ENCODE measurements at places on chromosomes 5 and 9.

- DNase-seq, result no peak
Observed at GRCh38 chr5:6466975-6467567, 18.4 kb downstream of the UBE2QL1 start.

- DNase-seq, result no peak
Observed at GRCh38 chr5:63483338-63483737, 478.9 kb downstream of the HTR1A start.

DNA sequence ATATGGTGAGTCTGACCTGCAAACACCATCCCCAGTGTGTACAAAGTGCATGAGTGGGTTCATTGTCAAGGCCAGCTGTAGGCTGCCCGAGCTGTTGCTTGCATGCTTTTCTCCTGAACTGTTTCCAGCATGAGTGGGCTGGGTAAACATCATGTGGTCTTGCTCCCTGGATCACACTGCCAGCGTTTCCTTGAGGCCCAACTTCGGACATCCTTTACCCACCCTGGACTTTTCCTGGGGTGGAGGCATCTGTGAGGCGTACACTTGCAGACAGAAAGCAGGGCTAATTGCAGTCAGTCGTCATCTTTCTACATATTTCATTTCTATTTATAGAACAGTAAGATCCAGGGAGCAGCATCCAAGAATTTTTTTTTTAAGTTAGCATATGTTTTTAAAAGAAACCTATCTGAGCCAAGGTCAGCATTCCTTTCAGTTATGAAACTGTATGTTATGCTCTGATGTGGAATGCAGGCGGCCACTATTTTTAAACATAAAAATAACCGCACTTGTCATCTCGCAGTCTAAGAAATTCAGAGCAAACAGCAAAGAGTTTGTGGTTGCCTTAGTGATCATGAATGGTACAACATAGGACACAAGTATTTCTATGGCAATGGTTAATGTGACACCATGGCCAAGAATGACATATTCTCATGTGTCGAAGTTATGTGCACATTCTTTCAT is 106.5 kb upstream of the DMRT1 start:
- no peak for DNase-seq

GRCh38 chr5:140240987-140241706 is 61.8 kb downstream of the PFDN1 start:
- peak; percentile 69 for DNase-seq

GRCh38 chr5:8765886-8766285 is 780.0 kb downstream of the SEMA5A start:
- no peak for DNase-seq

DNA sequence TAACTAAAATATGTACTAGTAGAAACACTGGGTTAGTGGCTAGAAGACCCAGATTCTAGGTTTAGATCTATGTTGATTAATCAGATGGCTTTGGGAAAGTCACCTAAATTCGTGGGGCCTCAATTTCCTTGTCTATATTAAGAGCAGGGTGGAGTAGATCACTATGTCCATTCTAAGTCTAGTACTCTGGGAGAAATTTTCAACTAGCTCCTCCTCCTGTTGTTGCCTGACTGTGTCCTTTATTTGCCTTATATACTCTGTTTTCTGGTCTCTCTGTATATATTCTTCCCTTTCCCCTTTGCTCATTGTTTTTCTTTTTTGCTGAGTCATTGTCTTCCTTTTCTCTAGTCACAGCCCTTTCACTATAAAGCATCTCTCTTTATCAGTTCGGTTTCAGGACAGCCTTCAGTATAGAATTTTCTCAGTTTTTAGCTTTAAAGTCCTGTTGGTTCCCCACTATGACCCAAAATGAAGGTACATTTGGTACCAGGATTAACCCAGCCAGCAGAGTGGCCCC is 44.5 kb upstream of the CDH6 start:
- no peak for DNase-seq

DNA sequence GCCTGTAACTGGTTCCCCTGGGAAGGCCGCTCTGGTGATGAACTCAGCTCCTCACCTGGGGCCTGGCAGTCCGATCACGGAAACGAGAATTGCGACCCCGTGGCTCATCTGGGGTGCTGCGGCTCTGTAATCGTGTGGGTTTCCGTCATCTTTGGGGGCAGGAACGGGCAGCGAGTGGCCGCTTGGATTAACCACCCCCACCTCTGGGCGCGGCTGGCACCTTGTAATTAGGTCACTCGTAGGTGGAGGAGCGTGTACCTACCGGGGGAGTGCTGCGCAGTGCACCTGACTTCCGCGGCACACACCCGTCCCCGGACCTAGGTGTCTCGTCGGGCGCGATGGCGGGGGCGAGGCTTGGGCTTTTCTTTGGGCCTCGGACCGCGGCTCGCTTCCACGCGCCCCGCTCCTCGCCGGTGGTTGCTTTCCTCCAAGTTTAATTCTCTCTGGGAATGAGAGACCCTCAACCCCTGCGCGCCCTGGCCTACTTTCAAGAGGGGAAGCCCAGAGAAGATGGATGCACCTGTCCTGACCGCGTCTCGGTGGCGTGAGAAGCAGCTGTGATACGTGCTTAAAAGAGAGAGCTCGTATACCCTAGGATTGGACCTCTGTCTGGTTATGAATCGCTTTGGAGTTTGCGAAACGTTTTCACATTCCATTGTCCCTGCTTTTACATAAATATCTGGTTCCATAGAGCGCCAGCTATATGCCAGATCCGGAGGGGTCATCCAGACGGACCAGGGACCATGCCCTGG is 744 bp upstream of the PPP2CA start:
- DNase-seq, result no peak

- no peak for DNase-seq
Observed at GRCh38 chr9:78472111-78472510, 175.2 kb downstream of the PSAT1 start.

GRCh38 chr9:20309124-20309523 is 313.2 kb downstream of the MLLT3 start:
- DNase-seq, result no peak

GRCh38 chr5:67935908-67936566 is 279.5 kb upstream of the PIK3R1 start:
- DNase-seq, result no peak

DNA sequence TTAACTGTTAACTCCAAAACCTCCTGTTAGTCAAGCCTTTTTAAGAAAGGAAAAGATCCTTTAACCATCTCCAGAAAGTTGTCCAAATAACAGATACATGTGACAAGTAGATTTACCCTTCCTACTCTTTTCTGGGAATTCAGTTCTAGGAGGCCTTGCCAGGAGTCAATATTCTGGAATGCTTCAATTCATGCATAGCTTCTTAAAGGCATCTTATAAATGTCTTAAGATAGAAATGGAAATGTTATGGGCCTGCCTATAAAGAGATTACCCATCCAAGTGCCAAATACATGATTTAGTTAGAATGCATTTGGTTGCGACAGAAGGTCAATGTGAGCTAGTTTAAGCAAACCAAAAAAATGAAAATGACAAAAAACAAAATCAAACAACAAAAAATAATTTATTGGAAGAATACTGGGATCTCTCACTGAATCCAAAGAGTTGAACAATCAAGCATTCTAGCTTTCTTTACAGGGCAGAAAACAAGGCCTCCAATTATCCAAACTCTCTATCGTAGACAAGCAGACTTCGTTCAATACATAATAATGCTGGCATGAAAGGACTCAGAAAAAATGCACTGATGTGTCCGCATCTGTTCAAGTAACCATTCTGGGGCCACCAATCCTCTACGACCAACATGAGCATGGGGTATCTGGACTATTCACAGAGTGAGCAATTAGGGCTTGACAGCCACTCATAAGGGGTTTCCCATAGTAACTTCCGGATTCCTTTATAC is 188.6 kb downstream of the CTNND2 start:
- DNase-seq, result no peak

DNA sequence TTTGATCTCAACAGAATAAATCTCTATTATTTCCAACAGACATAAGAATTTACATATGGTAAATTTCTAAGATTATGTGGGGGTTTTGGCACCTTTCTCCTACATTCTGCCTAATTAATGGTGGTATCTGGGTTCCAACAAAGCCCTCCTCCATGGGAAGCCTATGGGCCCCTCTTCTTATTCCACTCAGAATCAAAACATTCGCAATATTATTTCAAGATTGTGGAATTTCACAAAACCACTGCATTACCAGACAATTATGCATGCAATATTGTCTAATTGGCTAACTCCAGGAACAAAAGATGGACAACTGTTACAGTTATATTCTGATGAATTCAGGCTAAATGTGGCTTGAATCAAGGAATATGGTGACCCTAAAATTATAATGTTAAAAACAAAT is 434.0 kb downstream of the NFIB start:
- no peak for DNase-seq

GRCh38 chr9:89095761-89096528 is 82.7 kb downstream of the SHC3 start:
- no peak for DNase-seq

- DNase-seq, result no peak
Observed at GRCh38 chr9:6946583-6947166, 188.9 kb downstream of the KDM4C start.

GRCh38 chr5:129991780-129992179 is 87.5 kb downstream of the CHSY3 start:
- no peak for DNase-seq

GRCh38 chr9:19885608-19886007 is 96.8 kb upstream of the SLC24A2 start:
- DNase-seq, result no peak

DNA sequence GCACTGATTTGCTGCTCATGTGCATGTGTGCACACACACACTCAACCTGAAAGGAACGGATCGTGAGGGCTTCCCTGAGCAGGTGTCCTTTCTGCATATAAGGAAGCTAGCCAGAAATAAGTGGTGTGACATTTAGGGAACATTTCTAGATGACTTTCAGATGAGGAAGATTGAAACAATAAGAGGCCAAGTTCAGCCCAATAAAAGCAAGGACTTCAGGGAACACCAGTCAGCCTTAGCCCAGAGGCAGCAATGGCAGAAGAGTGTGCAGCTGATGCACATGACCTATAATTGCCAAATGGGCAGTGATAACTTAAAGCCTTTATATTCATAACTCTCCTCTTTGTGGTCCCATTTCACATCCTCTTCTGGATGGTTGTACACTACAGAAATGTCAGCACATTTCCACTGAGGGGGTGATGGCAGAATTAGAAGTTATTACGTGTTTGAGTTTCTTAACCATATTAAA is 255.5 kb downstream of the TRIM32 start:
- no peak for DNase-seq

GRCh38 chr5:38809388-38810359 is 36.1 kb upstream of the OSMR start:
- DNase-seq, result peak; percentile 67

DNA sequence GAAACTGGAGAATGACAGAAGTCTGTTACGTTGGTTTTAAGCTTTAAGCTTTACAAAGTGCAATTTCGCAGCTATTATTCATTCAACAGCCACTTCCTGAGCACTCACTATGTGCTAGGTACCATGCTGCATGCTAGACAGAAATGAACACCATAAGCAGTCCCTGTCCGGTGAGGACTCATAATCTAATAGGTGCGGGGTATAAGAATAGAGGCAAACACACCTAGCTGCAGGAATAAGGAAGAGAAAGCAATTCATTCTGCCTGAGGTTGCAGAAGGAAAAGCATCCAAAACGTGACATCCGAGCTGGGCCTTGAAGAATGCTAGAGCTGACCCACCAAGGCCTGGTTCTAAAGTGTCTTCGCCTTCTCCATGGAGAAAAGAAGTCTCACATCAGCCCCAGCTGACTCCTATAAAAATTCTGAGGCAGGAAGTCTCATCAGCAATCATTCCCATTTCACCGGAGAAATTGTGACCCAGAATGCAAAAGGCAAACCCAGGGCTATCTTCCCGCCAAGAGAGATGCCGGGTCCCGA is 542 bp downstream of the FKBP15 start:
- no peak for DNase-seq

DNA sequence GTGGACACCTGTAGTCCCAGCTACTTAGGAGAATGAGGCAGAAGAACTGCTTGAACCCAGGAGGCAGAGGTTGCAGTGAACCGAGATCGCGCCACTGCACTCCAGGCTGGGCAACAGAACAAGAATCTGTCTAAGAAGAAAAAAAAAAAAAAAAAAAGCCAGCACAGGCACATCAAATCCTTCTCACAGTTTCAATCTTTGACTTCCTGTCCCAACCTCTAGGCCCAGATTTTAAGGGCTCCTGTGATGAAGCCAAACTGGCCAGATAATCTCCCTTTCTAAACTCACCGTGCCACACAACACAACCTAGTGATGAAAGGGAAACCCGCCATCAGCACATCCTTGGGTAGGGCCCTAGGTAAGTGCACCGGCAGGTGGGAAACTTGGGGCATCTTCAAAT is 58.1 kb downstream of the ROR2 start:
- DNase-seq, result no peak

DNA sequence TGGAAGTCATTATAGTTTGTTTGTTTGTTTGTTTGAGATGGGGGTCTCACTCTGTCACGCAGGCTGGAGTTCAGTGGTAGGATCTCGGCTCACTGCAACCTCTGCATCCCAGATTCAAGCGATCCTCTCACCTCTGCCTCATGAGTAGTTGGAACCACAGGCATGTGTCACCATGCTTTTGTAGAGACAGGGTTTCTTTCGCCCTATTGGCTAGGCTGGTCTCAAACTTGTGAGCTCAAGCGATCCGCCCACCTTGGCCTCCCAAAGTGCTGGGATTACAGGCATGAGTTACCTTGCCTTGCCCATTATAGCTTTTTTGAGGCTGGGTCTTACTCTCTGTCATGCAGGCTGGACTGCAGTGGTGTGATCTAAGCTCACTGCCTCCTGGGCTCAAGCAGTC is 28.8 kb downstream of the NSD1 start:
- DNase-seq, result no peak

GRCh38 chr9:459491-460444 is 245.1 kb downstream of the DOCK8 start:
- DNase-seq, result no peak

DNA sequence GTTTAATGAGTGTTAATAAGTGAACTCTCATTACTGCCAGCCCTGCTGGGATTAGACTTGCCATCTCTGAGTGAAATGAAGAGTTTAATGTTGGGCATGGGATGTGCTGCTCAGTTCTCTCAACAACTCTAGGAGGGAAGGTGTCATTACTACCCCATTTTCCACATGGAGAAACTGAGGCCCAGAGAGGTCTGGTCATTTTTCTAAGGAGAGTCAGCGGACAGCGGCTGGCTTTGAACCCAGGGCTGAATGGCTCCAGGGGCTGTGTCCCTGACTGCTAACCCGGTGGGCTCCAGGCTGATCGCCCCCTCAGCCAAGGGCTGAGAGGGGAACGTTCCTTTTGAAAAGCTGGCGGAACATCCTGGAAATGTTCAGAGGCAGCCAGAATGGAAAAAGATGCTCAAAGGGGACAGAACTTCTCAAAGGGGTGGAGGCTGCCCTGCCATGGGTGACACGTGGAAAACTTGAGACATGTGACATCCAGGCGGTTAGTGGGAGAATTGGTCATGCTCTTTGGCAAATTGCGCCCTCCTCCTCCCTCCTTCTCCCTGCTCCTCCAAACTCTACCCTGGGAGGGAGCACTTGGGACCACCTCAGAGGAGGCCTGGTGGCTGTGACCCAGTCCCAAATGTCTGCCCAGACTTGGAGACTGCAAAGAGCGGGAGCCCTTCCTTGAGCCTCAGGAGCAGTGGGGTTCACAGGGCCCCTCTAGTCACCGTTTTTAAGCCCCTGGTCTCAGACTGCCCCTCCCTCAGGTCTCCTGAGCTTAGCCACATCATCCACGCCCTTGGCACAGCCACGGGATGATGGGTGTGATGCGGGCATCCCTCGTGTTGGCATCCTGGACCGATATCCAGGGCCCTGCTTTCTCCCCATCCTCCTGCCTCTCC is 28.7 kb downstream of the DNM1 start:
- DNase-seq, result no peak
